ENCODE measurements at places on chromosomes 7 and 10.

DNA sequence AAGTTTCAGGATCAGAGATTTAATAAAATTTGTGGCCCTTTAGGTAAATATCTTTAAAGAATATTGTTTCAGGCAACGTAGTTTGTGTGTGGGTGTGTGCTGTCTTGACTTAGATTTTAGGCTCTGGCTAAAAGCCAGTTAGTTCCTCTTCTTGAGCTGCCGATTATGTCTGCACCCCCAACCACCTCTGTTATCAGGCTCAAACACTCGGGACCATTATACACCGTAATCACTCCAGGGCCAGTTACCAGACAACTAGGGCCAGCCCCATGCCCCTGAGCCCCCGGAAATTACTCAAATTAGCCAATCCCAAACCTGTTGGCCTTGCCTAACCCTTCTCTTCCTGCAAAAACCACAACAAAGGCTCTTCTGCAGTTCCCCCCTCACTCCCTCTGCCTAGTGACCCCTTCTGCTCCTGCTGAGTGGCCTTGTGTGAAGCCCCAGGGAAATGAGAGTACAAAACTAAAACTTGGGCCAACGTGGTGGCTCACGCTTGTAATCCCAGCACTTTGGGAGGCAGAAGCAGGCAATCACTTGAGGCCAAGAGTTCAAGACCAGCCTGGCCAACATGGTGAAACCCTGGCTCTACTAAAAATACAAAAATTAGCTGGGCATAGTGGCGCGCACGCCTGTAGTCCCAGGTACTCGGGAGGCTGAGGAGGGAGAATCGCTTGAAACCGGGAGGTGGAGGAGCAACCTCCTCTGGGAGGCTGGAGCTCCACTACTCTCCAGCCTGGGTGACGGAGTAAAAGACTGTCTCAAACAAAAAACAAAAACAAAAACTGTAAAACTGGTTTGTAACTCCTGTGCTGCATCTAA lies 9.2 kb upstream of the HNRNPF start:
- peak; percentile 63 for DNase-seq

- DNase-seq, result no peak
Measured at GRCh38 chr10:62172465-62172864, 96.2 kb downstream of the RTKN2 start.

DNA sequence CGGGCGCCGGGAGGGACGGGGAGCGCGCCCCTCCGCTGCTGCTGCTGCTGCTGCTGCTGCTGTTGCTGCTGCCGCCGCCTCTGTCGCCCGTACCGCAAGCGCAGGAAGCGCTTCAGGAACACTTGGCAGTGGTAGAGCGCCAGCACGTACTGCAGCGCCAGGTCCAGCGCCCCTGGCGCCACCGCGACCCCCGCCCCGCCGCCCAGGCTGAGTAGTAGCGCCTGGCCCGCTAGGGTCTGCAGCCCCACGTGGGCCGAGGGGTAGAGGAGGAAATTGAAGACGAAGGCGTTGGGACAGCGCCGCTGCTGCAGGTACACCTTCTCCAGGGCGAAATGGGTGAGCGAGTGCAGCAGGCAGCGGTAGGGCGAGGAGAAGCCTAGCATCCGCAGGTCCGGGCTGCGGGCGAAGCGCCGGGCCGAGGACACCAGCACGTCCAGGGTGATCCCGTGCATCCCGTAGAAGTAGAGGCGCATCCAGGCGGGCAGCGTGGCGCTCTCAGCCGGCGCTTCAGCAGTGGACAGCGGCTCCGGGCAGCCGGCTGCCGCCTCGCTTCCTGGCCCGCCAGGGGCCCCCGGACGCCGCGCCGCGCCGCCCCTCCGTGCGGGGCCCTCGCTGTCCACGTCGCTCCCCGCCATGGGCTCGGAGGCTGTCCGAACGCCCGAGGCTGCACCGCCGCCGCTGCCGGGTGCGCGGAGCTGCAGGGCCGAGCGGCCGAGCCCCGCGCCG lies at the start of gene TMEM229A:
Gene TMEM229A (minus strand): TSS at position 699 of the 726 bp plus-strand sequence. CDS start 64 bp downstream, at position 635.
- DNase-seq, result peak; percentile 88

GRCh38 chr10:17272648-17273047 lies 44.6 kb downstream of the VIM start:
- no peak for DNase-seq

DNA sequence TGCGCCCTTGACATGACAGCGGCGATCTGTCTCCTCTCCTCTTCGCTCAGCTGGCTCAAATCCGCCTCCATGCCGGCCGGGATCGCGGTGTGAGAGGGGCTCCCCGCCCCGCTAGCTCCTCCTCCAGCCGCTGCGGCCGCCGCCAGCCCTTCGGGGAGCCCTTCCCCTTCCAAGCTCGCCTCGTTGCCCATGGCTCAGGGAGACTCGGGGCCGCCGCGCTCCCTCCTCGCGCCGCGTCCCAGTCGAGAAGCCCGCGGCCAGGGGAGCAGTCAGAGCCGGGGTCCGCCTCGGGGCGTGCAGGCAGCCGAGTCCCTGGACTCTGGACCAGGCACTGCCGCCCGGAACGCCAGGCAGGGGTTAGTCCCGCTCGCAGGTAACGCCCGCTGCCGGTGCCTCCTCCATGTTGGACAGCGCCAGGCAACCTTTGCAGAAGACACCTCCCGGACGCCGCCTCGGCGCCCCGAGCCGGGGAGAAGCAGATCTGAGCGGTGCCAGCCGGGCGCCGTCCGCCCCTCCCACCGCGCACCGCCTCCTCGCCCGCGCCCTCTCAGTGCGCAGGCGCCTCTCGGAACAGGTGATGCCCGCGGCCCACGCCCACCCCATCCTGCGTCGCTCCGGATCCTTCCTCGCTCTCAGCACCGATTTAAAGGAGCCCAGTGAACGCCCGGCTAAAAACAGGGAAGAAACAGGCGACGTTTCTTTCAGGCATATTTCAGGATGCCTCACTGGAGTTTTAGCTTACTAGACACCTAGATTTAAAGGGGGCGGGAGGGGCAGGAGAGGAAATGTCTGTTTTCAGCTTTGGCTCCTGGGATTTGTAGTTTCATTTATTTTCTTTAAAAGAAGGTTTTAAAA lies at the start of gene PCLO:
Gene PCLO (minus strand): TSS at position 483 of the 855 bp plus-strand sequence. CDS start 292 bp downstream, at position 191.
- DNase-seq, result peak; percentile 97

DNA sequence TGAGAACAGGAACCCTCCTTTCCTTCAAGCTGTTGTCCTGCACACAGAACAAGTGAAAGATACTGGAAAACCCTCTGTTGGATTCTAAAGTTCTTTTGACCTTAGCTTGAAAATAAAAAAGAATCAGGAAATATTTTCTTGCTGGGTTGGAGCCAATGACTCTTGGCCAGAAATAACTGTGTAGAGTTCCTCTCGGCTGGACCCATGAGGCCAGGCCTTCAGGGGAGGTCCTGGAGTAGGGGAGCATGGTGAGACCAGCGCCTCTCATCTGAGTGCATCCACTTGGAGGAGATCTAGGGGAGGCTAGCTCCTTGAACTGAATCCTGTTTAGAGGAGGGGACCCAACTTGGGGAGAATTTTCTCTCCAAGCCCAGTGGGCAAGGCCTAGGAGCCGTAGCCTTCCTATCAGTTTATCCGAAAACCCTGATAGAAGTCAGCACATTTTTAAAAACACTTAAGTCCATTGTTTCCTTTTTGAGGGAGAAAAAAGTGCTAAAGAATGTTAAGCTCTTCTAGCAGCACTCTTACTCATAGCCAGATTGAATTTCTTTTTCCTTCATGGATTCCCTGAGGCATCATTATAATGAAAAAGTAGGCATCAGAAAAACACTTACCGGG lies 635.7 kb upstream of the ANKRD30A start:
- no peak for DNase-seq

GRCh38 chr7:122070834-122071233 lies 73.2 kb downstream of the AASS start:
- no peak for DNase-seq

DNA sequence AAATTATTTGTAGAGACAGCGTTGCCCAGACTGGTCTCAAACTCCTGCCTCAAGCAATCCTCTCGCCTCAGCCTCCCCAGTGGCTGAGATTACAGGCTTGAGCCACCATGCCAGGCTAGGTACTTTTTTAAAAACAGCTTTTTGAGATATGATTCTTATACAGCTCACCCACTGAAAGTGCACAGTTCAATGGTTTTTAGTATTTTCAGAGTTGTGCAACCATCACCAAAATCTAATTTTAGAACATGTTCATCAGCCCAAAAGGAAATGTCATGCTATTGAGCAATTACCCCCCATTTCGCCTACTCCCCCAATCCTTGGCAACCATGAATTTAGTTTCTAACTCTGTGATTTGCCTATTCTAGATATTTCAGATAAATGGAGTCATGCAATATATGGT lies 73.7 kb downstream of the EVX1 start:
- DNase-seq, result no peak

- DNase-seq, result no peak
Measured at GRCh38 chr7:55965805-55966421, 1.5 kb downstream of the NIPSNAP2 start.

DNA sequence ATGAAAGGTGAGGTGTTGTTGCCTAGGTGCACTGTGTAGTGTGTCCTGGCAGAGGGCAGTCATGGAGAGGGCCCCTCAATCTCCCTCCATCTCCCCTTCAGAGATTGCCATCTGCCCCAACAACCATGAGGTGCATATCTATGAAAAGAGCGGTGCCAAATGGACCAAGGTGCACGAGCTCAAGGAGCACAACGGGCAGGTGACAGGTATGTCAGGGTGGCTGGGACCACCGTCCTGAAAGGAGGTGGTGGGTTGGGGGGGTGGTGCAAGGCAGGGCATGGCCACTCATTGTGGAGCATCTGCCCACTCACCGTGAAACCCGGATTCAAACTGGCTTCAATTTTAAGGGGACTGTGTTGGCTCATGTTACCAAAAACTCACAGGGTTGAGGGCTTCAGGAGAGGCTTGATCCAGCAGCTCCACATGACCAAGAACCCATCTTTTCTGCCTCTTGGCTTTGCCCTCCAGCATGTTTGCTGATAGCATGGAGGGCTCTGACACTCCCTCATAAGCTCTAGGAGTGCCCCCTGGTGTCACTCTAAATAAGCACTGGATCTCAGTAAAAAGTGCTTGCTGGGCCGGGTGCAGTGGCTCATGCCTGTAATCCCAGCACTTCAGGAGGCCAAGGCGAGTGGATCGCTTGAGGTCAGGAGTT lies 12.2 kb downstream of the ARPC1B start:
- DNase-seq, result no peak

GRCh38 chr7:27420702-27421101 lies 178.1 kb downstream of the EVX1 start:
- no peak for DNase-seq

- DNase-seq, result no peak
Measured at GRCh38 chr10:31773749-31774298, 154.8 kb downstream of the ARHGAP12 start.

- DNase-seq, result no peak
Measured at GRCh38 chr7:148264933-148265557, 325.5 kb upstream of the C7orf33 start.

DNA sequence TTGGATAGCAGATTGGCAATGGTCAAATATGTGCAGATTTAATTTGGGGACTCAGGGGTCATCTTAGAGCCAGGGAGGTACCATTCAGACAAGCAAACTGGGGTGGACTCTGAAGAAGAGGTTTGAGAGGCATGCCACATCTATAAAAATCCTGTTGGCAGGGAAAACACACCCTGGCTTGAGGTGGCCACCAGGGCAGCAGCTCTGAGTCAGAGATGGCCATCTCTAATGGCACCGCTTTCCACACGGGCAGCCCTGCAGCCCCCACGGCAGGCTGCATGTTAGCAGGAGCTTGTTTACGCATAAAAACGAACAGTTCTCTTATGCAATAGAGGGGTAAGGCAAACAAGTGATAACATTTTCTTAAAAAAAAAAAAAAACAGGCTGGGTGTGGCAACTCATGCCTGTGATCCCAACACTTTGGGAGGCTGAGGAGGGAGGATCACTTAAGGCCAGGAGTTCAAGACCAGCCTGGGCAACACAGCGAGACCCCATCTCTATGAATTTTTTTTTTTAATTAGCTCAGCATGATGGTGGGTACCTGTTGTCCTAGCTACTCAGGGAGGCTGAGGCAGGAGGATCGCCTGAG lies 14.9 kb downstream of the DLG5 start:
- no peak for DNase-seq

DNA sequence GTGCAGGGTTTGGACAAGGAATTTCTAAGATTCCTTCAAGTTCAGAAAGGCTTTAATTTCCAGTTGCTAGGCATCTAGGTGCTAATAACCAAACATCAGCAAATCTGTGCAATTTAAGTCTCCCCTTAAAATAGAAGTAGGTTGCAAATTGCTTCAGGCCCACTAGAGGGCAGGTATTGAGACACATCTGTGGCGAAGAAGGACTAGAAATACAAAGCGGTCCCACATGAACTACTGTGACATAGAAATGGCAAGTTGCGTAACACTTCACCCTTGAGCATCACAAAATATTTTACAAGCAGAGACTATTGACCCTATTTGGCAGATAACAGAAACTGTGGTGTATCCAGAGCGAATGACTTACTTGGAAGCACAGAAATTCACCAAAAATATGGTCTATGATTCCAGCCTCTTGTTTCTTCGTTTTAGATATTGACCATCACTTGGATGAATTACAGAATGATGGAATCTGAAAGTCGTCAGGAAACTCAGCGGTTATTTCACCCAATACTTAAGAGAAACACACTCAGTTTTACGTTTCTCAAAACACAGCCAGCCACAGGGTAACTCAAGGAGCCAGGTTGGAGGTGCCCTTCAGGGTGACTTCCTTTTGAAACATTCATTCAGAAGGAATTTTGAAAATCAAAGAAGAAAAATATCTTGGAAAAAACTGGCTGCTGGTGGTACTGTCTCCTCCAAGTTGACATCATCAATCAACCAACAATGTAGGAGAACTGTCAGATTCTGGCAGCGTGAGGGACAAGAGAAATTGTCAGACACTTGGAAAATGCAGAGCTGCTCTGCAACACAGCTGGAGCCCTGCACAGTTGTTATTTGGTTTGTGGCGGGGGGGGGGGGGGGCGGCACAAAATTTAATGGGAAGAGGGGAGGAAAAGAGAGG lies 256.3 kb upstream of the MINDY3 start:
- DNase-seq, result no peak

DNA sequence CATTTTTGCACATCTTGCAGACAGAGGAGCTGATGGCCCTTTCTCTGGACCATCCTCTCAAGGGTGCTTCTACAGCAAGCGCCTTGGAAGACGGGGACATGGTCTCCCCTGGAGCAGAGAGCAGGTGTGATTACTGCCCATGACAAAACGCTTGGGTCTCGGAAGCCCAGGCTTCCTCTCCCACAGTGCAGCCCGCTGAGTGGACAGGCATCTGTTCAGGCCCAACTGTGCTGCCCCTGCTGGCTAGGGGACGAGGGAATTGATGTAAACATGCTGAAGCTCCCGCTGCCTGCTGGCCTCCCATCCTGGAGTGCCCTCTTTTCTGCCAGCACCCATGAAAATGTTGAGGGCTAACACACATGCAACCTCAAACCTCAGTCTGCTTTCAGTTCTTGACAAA lies 14.3 kb downstream of the IL15RA start:
- DNase-seq, result peak; percentile 53

- peak; percentile 37 for DNase-seq
Measured at GRCh38 chr10:130218936-130219335, 82.7 kb downstream of the GLRX3 start.

GRCh38 chr10:113945075-113945686 lies 90.7 kb downstream of the NHLRC2 start:
- peak; percentile 78 for DNase-seq

DNA sequence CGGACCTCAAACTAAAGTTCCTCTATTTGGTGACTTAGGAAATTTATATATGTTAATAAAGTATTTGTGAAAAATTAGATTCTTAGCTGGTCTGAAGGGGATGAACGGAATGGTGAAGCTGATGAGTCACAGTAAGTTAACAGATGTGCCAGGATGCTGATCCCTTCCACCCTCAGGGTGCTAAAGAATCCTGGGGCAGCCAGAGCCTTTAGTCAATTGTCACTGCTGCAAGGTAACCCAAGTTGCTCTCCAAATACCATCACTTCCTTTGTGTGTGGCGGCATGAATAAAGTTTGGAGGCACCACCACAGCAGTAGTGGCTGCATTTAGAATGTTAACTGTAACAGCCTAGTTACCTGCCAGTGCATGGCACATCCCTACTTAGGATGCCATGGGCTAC lies 222.6 kb upstream of the PPP1R3A start:
- peak; percentile 54 for DNase-seq

GRCh38 chr7:157097569-157097968 lies 41.2 kb upstream of the UBE3C start:
- no peak for DNase-seq
